Activated T-helper 1 cell treated with Interleukin-2 at 50 U/mL for 16 hours (primary cell): ENCODE measurements at places on chromosomes 6 and 20.

- DNase-seq: no peak
These were observed 5.7 kb downstream of the SDCBP2 start for GRCh38 chr20:1323256-1323655.

- no peak for DNase-seq
These were observed 53.2 kb downstream of the VSTM2L start for GRCh38 chr20:37956107-37956585.

- no peak for DNase-seq
These were observed 312.3 kb downstream of the PRL start for GRCh38 chr6:21984561-21984960.

DNA sequence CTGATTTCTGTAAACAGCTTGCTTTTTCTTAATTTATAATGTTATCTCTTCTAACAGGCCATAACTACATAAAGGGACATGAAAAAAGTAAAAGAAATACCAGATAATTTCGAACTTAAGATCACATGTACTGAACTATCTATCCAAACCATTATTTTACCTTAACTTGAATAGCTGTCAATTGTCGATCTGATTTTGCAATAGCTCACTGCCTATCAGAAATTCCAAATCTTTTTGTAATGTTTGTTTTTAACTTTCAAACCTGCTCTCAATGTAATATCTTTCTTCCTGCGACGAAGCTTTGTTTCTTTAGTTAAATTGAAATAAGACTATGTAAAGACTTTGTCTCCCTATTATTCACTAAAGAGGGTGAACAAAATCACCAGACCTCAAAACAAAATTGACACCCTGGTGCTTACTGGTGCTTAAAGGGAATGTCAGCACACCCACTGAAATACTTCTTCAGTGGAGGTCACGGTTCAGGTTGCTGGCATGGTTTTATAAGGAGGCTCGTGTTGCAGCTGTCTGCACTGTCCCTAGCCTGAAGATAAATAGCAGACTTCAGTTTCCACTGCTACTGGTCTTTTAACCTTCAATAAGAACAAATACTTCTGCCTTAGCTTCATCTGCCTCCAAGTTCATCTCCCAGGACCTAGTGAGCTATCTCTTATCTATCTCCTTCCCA lies 117.5 kb upstream of the QKI start:
- no peak for DNase-seq

DNA sequence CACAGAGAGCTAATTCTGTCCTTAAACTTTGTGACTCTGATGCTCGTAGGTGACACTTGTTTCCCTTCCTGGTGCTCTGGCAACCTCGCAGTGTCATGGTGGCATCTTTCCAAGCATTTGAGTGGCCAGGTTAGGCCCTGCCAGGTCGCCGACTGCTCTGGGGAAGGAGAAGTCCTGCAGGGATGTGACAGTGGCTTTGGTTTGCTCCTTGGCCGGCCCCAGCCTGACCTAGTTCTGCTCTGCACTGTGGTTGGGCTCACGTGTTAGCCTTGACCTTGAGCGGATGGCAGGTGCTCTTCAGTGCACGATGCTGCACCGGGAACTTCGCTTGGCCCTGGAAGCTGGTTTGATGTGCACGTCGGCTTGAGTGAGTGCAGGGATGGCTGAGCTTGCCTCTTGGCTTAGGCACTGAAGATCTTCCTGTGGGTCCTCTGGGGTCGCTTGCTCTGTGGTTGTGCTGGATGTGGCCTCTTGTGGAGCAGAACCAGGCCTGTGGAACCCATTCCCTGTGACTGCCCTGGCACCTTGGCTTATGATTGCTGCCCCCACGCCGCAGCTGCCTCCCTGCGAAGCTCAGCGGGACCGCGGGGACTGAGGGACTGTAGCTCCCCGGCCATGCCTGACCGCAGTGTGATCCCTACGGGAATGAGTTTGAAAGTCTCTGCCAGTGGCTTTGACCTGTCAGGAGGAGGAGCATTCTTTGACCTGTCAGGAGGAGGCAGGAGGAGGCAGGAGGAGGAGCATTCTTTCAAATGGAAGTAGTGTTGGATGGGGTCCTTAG lies 8.7 kb downstream of the OSBPL2 start:
- DNase-seq: no peak

DNA sequence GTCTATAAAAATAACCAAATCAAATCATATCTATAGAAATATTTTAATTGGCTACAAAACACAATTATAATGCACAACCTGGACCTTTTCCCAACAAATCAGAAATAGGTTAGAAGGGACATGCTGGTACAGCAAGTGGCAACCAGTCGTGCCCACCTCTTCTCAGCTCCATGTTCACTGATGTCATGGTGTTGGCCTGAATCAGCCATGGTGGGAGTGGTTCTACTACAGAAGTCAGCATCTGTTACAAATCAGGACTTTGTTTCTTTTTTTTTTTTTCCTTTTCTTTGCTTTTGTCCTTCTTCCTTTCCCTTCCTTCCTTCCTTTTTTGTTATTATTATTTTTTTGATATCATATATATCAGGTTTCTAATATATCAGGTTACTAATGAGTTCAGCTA lies 91.2 kb downstream of the RALGAPA2 start:
- DNase-seq: no peak

- DNase-seq: no peak
These were observed 324.3 kb upstream of the ZFP64 start for GRCh38 chr20:52515877-52516276.

DNA sequence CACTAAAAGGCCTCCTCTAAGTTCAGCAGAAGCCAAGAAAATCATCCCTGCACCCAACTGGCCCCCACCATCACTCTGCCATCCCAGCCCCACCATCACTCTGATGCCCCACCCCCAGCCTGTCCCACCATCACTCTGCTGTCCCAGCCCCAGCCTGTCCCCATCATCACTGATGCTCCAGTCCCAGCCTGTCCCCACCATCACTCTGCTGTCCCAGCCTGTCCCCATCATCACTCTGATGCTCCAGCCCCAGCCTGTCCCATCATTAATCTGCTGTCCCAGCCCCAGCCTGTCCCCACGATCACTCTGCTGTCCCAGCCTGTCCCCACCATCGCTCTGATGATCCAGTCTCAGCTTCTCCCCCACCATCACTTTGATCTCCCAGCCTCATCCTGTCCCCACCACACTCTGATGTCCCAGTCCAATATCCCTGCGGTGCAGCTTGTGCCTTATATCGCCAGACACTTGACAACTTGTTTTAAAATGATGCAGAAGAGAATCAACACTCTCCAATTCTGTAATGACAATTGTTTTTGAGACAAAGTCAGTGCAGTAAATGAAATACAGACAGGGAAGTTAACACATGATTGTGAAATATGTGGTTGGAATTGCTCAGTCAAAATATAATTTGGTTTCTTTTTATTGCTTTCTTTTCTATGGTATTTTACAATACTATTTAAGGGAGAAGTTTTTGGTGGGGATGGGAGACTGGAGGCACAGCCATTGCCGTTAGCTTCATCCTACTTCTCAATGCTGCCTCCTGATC lies 100.8 kb downstream of the TNFAIP3 start:
- no peak for DNase-seq

GRCh38 chr6:45555981-45556771 lies 178.4 kb upstream of the SUPT3H start:
- no peak for DNase-seq

GRCh38 chr6:70839286-70840266 lies 117.3 kb downstream of the B3GAT2 start:
- DNase-seq: no peak

GRCh38 chr20:50196248-50196647 lies 5.6 kb downstream of the CEBPB start:
- DNase-seq: no peak

GRCh38 chr20:13700761-13701160 lies 62.0 kb upstream of the TASP1 start:
- DNase-seq: no peak

GRCh38 chr6:70672549-70672948 lies 4.9 kb downstream of the SMAP1 start:
- DNase-seq: no peak

DNA sequence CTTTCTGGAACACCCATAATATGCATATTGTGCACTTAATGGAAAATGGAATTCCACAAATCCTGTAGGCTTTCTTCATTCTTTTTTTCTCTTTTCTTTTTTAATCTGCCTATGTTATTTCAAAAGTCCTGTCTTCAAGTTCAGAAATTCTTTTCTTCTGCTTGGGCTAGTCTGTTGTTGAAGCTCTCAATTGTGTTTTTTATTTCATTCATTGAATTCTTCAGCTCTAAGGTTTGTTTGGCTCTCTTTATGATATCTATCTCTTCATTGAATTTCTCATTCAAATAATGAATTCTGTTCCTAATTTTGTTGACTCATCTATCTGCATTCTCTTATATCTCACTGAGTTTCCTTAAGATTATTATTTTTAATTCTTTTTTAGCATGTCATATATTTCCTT lies 10.1 kb downstream of the SPINT4 start:
- DNase-seq: no peak

- DNase-seq: no peak
These were observed 613.3 kb upstream of the SYNCRIP start for GRCh38 chr6:86255973-86256372.

- DNase-seq: no peak
These were observed 896 bp upstream of the RNASET2 start for GRCh38 chr6:166957087-166957804.

DNA sequence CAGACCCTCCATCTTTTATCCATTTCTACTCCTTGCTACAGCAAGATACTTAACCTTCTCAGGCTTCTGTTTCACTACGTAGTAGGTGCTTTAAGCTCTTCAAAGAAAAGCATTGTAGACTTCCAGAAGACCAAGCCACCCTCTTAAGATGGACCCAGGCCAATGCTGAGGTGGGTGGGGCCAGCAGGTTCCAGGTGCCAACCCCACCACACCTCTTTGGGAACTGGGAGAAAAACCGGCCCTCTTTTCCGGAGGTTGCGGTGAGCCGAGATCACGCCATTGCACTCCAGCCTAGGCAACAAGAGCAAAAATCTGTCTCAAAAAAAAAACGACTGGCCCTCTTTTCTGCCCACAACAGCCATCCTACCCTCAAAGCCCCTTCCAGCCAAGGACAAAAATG lies 10.6 kb upstream of the HMGA1 start:
- DNase-seq: no peak

DNA sequence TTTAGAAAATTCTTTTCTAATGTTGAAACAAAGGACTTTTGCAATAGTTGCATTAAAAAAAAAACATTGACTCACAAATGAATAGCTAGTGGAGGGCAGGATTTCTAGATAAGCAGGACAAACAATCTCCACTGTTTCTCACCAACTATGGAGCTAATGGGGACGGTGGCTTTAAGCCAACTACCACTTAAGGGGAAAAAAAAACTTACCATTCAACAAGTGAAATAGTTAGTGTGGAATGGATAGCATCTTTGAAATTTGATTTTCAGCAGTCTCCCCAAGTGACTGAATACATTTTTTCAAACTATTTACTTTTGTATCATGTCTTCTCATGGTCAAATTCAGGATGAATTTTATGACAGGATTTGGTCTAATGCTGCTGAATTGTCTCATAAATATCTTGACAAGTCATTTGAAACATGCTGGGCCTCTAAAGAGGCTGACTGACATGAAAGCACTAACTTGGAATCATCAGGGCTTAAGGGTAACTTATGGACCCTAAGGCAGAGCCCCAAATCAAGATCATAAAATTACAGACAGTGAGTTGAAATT lies 100.5 kb downstream of the EYA4 start:
- no peak for DNase-seq

DNA sequence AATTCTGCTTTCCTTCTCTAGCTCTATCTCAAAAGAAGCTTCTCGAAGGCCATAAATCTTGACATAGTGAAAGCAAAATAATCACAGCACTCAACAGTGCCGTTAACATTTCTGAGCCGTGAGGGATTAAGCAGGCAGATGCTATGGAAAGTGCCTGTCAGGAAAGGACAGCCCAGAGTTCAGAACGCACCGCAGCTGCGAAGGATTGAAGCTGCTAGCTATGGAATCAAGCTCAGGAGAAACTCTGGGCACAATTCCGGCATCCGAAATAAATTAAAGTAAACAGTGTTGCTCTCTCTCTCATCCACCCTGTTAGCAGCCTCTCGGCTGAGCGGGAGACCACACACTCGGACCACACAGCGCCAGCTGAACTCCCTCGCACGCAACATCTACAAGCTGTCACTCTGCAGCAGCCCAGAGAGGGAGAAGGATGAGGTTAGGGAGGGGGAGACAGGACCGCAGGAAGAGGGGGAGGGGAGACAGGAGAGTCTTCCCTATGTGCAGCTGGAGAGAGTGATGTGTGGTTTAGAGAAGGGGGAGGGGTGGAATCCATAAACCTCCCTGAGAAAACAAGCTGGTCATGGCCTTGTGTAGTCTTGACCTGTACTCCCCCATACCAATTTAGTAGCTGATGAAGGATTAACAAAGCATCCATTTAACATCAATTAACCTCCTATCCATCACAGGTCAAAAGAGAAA lies 9.0 kb downstream of the EXOC2 start:
- no peak for DNase-seq

GRCh38 chr20:23152308-23152892 lies 66.3 kb upstream of the CD93 start:
- no peak for DNase-seq

- no peak for DNase-seq
These were observed 658 bp downstream of the RIN2 start for GRCh38 chr20:19758501-19759331.

- no peak for DNase-seq
These were observed 2.3 kb downstream of the MYLK2 start for GRCh38 chr20:31821427-31821826.

DNA sequence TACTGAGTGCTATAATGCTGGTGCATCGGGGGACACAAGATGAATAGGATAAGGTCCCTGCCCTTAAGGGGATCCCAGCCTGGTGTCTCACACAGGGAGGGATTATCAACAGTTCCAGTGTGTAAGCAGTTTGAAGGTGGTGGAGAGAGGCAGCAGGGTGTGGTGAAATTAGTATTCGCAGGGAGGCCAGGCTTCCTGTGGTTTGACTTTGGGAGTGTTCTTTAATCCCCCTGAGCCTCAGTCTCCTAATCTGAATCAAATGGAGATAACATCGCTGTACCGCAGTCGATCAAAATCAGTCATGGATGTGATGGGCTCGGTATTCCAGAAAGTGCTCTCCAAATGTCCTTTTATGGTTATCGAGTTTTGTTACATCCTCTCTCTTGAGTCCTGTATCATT lies 288.1 kb upstream of the SUPT3H start:
- no peak for DNase-seq

DNA sequence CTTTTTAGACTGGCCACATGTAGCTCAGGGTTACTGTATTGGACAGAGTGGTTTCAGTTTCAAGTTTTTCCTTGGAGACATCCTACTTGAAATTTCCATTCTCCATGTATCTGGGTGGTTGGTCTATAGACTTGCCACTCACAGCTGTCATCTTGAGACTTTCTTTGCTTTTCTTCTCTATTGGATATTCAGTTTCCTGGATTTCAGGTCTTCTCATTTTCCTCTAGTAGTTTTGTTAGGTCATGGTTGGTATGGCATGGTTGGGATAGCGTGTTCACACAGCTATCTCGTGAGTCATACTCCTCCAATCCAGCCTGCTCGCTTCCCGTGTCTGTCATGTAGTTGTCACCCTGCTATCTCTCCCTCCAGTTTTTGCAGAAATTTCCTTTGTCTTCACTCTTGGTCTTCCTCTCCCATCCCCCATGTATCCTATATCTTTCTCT lies 48.3 kb downstream of the PTPN1 start:
- no peak for DNase-seq

- DNase-seq: no peak
These were observed 8.2 kb downstream of the PPP1R14C start for GRCh38 chr6:150150821-150151646.
